ENCODE measurements at places on chromosomes 7 and 10. TPM values are rescaled to one million over a fixed set of nuclear protein-coding genes. Genes with fewer than 3 reads are reported as not detected.

DNA sequence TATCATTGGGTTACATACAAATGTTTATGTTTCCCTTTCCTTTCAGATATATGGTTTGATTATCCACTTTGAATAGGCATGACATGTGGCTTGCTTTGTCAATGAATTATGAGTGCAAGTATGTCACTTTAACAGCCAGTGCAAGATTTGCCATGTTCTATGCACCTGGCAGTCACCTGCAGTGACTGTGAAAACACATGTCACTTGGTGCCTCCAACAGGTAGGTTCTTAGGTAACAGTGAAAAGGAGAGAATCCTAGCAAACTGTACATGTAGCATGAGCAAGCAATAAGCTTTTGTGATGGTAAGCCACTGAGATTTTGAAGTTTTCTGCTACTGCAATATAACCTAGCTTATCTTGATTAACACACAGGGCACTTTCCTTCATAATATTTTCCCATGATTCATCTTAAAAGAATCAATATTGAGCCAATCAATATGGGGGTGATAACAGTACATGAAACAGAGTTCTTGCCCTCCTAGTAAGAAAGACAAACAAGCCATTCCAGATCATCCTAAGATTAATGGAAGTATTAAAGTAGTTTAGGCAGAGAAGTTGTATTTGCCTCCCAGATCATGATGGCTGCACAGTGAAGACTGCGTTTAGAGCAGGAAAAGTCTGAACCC is 7.9 kb upstream of the RALA start:
- no peak for DNase-seq

ABHD11 gene
- 29.0 TPM for total RNA-seq

DNA sequence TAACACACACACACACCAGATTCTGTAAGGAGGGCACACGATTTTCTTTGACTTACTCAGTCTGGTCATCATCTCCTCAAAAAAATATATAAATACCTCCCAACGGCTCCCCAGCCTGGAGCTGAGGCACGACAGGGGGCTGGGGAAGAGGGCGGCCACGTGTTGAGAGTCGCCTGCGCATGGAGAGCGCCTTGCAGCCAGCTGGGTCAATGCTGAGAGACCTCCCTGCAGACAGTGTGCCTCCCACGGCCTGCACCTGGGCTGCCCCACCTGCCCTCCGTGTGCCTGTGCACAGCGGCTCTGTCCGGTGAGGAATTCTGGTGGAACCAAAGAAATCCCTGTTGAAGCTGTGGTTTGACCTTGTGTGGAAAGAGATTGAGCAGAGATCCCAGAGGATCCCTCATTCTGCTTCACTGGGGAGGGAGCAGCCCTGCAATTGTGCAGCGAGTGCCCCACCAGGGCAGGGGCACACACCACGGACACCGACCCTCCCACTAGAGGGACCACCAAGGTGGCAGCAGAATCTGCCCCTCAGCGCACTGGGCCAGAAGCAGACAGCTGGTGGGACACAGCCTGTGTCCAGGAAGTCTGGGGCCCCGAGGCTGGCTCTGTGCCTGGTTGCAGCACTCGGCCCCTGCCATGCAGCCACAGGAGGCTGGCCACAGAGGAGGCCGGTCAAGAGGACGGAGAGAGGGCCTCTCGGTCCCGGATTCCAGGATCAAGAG is 150.5 kb upstream of the PPP2R2D start:
- DNase-seq, result no peak

SDHAF3 gene
- total RNA-seq, result 24.4 TPM

GRCh38 chr7:149855361-149856305 is 17.5 kb downstream of the ZNF862 start:
- no peak for DNase-seq

AKR1C2 gene
- total RNA-seq, result 8.7 TPM

GRCh38 chr7:132045481-132045980 is 489.1 kb upstream of the PODXL start:
- no peak for DNase-seq

Measured in testis (tissue), 5 donors.